Left forelimb (tissue), 1 donor: ENCODE measurements at places on chromosomes 3 and 15.

GRCh38 chr3:16663854-16664712 lies 58.9 kb upstream of the DAZL start:
- no peak for DNase-seq

DNA sequence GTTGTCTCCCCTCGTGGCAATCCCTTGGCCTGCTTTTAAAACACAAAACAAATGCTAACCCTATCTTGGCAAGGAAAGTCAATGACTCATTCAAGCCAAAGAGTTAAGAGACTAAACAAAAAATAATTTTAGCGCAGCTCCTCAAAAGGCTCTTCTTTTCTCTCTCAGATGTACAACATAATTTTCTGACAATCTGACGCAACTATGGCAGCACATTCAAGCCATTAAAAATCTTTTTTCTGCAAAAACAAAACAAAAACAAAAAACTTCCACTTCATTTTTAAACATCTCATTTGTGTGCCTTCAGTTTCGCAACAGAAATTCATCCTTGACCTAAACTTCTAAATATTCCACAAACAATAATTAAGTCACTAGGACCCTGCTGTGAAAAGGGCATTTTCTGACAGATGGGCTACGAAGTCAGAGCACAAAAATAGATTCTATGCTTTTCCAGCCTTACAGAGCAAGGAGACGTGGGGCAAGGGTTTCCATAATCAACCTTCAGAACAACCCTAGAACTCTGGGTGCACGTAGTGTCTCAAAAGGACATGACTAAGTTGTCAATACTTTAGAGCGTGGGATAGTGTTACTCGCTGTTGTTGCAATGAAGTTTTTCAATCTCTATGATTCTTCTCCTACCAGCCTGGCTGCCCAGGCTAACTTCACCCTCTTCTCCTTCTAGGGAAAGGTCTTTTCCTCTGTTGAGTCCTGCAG lies 84.3 kb downstream of the MB21D2 start:
- DNase-seq: no peak

DNA sequence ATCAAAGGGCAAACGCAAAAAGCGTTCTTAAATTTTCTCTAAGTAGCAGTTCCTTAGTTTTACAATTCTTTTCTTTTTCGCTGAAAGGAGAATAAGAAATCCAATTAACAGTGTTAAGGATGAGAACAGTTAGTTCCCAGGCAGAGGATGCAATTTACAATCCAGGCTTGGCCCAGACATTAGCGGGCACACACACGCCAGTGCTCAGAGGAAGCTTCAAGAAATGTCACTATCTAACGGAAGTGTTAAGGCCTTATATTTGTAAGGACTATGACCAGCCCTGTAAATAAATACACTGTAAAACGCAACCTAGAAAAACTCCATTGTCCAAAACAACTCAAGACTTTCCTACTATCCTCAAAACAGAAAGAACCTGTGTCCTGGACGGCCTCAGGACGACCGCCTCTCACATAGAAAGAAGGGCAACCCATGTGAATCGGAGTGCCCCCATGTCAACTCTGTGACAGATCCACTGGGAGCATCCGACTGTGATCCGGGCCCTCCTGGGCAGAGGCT lies 1.3 kb downstream of the ACAP2 start:
- DNase-seq: no peak

DNA sequence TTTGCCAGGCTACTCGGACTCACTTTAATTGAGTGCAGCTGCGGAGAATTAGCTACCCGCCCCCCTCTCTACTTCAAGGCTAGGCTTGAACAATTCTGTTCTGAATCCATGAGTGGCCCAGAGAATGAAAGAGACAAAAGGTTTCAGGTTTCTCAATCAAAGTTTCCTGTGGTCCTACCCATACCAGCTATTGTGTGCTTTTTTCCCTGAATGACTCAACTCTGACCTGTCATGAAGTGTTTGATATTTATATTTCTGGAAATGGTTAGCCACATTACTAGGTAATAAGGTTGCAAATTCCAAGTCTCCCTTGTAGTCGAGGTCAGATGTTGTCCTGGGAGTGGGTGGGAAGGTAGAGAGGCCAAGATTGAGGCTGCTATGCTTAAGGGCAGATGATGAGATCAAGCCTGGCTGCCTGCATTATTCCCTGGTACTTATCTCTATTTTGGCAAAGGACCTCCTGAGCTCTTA lies 392.7 kb upstream of the TBL1XR1 start:
- DNase-seq: no peak

GRCh38 chr3:72157748-72158638 lies 373.0 kb upstream of the PROK2 start:
- DNase-seq: no peak

- no peak for DNase-seq
Measured at GRCh38 chr3:149251186-149251585, 29.6 kb upstream of the CP start.

GRCh38 chr3:127819656-127820055 lies 2.7 kb downstream of the MGLL start:
- no peak for DNase-seq

GRCh38 chr3:4754180-4755086 lies 224.8 kb upstream of the BHLHE40 start:
- DNase-seq: no peak

DNA sequence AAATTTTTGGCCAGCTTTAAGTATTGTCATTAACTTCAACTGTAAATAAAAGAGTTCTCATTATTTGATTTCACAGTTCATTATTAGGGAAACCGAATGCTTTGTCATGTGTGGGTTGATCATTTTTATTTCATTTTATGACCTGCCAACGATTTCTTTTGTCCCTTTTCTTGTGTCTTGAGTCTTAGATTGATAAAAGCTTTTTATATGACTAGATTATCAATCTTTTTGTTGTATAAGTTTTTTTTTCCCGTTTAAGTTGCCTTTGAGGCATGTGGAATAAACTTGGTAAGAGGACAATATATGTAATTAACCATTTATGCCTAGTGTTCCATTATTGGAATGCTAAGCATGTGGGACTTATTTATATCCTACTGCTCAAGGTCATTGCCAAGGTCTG lies 62.8 kb downstream of the ATP2C1 start:
- no peak for DNase-seq

GRCh38 chr3:11546657-11547302 lies 96.9 kb downstream of the VGLL4 start:
- DNase-seq: no peak

DNA sequence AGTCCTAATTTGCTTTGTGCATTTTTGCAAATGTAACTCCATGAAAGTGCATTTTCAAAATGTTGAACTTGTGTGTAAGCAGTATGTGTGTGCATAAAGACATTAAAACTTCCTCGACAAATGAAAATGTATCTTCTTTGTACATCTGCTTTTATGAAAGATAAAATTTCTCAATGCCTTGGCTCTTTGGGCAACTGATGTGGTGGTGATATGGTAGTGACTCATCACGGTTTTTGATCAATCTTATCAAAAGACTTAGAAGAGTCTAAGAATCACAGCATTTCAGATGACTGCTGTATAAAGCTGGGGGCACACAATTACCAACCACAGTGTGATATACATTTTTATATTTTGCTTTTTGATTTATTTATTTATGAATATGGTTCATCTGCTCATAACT lies 5.4 kb upstream of the MASP1 start:
- DNase-seq: no peak

DNA sequence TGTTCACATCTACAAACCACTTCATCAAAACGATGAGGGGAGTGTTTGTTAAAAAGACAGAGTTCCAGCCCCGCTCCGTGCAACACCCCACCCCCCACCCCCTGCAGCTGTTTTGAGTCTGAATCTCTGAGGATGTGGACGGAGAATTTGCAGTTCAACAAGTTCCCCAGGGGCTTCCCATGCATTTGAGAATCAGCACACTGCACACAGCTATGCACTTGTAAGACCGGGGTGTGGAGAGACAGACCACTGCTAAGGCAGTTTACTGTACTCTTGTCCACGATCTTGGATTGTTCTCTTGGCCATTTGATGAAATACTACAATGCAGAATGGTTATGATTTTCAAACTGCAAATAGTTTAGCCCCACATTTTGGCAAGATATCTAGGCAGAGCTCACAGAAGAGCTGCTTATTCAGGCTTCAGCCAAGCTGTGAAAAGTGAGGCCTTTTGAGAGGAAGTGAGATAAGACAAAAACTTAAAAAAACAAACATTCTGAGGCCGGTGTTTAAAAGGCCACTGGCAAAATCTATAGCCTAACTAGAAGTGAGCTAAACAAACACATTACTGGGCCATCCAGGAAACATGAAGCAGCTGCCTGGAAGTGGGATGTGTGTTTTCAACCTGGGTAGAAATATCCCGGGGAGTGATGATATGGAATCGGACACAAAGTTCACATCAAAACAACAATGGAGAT lies 308.2 kb upstream of the ADAMTS9 start:
- no peak for DNase-seq

DNA sequence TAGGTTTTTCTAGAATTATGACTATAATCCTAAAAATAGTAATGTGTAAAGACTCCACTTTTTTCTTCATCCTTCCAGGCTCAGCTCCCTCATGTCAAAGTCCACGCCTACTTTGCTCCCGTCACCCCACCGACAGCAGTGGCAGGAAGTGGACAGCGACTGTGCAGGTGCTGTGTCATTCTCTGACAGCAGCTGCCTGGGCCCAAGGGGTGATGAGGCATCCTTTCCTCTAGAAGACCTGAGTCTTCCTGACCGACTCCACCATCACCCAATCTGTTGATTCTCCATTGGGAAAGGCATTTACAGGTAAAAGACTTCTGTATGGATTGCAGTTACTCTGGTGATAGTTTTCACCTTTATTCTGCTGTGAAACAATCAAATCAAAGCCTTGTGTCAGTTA lies 54.8 kb downstream of the UBP1 start:
- no peak for DNase-seq

GRCh38 chr3:105793040-105793439 lies 75.8 kb downstream of the CBLB start:
- no peak for DNase-seq

GRCh38 chr3:177245250-177245649 lies 48.0 kb upstream of the TBL1XR1 start:
- no peak for DNase-seq

DNA sequence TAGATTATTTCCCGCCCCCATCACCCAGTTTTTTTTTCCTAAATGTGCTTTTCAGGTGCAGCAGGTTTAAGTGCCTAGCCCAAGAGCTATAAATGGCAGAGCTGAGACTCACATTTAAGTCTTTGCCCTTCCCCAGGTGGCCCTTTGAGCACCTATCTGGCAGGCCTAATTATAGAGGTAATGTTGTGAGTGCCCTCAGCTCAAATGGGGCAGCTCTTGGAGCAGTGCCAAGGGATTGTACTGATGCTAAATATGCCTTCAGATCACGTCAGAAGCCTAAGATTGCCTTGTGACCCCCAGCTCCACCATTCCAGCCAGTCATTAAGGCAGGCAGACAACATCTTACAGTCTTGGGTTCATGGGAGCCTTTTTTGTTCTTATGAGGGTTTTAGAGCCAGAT lies 159.5 kb downstream of the RPLP1 start:
- DNase-seq: no peak

DNA sequence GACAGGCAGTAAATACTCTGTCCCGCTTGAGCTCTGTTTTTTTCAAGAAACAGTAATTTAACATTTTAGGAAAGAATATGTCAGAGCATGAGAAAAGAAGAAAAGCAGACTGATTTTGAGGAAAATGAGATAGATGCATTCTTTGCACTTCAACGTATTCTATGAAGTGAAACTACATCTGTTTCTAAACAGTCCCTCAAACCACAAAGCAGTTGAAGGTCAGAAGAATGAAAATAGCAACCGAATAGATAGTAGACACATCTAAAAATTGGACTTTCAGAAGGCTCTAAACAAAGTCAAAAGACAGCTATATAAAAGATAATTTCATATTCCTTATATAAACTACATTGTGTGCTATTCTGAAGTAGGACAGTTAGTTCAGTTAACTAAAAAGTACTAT lies 172.6 kb upstream of the LRRC3B start:
- no peak for DNase-seq

GRCh38 chr15:37112171-37112570 lies 11.8 kb upstream of the MEIS2 start:
- no peak for DNase-seq

GRCh38 chr3:30682434-30683155 lies 76.2 kb downstream of the TGFBR2 start:
- DNase-seq: no peak

GRCh38 chr15:31352339-31352751 lies 25.7 kb downstream of the KLF13 start:
- no peak for DNase-seq

DNA sequence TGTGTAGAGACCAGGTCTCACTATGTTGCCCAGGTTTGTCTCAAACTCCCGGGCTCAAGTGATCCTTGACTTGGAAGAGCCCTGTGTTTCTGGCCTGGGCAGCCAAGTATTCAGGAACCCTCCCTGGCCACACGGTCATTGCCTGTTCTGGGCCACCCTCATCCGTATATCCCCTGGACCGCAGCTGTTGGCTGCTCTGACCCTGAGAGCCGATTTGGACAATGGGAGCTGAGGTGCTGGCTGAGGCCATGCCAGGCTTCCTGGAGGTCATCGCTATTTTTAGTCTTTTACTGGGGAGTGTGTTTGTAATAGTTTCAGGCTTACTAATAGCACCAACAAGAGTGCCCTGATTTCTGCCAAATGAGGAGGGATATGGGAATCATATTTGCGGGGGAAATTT lies 60.7 kb downstream of the ADAMTS7 start:
- DNase-seq: no peak

DNA sequence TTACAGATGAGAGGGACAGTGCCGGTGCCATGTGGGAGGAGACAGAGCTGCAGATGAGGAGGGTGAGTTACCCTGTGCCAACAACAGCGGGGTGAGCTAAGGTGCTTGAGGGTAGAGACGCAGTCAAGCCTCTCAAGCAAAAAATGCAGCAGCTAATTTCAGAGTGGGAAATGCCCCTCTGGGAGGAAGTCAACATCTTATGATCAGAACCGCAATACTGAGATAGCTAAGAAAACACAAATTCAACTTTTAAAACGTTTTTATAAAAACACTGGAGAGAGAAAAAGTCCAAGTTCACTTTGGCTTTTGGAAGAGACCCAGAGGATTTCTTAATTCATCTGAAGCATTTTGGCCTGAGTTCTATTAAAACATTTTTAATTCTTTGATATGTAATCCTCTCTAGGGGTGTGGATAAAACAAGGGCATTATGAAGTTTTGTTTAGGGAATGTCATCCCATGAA lies 319.2 kb downstream of the SLC9A9 start:
- DNase-seq: no peak

- no peak for DNase-seq
Measured at GRCh38 chr3:174358252-174358651, 500.9 kb upstream of the NAALADL2 start.

GRCh38 chr3:55014906-55015305 lies 87.0 kb upstream of the LRTM1 start:
- no peak for DNase-seq

- DNase-seq: no peak
Measured at GRCh38 chr3:106086636-106087035, 217.8 kb upstream of the CBLB start.

DNA sequence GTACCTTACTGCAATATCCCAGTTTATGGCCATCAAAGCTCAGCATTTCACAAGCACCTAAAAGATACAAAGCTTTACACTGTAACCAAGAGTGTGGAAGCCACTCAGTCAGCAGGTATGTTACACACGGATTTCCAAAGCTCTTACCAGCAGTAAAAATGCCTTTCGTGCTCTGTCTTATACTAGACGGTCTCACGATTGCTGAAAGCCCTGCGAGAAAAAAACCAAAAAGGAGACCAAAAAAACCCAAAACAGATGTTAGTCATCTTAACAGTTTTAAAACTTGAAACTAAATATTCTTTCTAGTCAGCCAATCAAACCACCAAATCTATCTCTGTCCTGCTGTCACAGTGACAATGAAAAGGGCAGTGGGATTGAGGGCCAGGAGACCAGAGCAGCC lies 39.0 kb downstream of the TAMM41 start:
- no peak for DNase-seq

GRCh38 chr15:26620528-26621458 lies 152.1 kb downstream of the GABRB3 start:
- no peak for DNase-seq

GRCh38 chr3:18223571-18223970 lies 201.6 kb downstream of the SATB1 start:
- no peak for DNase-seq
